ENCODE measurements at places on chromosomes 5 and 9. TPM values are rescaled to one million over a fixed set of nuclear protein-coding genes. Genes with fewer than 3 reads are reported as not detected.

DNA sequence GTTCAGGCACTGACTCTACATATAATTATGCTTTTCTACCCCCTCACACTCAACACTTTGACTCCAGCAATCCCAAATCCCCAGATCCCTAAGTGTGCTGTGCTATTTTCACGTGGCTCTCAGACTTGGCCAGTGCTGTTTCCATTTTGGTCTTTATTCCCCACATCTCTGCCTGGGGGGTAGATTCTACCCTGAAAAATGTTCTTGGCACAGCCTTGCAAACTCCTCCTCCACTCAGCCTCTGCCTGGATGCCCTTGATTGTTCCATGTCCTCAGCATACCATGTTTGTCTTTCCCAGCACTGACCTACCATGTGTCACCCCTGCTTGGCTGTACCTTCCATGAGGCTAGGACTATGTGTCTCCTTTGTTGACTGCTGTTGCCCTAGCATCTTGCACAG, 43.0 kb downstream of the FXN start:
- H3K27me3 ChIP-seq: no peaks in the 10 kb centered on the region
- H3K4me3 ChIP-seq: no peak overlapping the region
- no peaks in the 10 kb centered on the region for H3K36me3 ChIP-seq
- H3K4me1 ChIP-seq: no peaks in the 10 kb centered on the region
- no peak for DNase-seq

DNA sequence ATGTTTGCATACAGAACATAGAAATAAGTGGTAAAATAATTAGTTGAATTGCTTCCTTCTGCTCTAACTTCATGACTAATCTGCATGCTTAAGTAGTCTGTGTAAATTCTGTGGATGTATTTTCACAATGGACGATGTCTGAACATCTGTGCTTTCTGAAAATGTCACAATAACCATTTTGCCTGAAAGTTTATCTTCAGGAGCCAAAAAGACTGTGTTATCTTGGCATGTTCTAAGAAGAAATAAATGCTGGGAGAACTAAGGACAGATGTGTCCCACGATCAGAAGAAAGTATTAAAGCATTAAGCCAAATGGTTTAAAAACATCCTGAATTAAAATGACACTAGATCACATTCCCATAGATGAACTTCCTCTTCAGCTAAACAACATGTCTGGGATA, 397.6 kb downstream of the SPOCK1 start:
- no peaks in the 10 kb centered on the region for H3K27me3 ChIP-seq
- no peaks in the 10 kb centered on the region for H3K36me3 ChIP-seq
- no peaks in the 10 kb centered on the region for H3K4me1 ChIP-seq
- no peak for DNase-seq

DNA sequence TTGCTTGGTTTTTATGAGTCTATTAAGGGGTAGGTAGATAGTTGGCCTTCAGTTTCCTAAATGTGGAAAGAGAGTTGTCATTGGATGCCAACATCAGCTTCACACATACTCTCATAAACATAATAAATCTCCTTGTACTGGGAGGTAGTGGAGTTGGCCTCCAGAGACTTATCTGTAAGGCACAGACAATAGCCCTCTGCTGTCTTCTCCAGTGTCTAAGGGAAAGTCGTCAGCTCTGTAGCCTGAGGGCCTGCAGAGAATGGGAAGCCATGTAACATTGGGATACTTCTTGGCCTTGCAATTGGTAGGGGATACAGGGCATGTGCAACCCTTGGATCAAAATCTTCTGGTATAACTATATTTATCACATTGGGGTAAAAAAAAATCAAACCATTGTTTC, 331.9 kb upstream of the KLF9 start:
- no peaks in the 10 kb centered on the region for H3K36me3 ChIP-seq
- no peaks in the 10 kb centered on the region for H3K4me1 ChIP-seq
- H3K27ac ChIP-seq: no peak overlapping the region
- H3K27me3 ChIP-seq: no peaks in the 10 kb centered on the region
- H3K4me3 ChIP-seq: no peak overlapping the region

GRCh38 chr5:179464631-179465030, 85.7 kb upstream of the RUFY1 start:
- no peak overlapping the region for H3K4me3 ChIP-seq
- H3K27ac ChIP-seq: no peak overlapping the region
- H3K27me3 ChIP-seq: no peaks in the 10 kb centered on the region
- no peaks in the 10 kb centered on the region for H3K4me1 ChIP-seq
- no peak for DNase-seq
- no peaks in the 10 kb centered on the region for H3K36me3 ChIP-seq

DNA sequence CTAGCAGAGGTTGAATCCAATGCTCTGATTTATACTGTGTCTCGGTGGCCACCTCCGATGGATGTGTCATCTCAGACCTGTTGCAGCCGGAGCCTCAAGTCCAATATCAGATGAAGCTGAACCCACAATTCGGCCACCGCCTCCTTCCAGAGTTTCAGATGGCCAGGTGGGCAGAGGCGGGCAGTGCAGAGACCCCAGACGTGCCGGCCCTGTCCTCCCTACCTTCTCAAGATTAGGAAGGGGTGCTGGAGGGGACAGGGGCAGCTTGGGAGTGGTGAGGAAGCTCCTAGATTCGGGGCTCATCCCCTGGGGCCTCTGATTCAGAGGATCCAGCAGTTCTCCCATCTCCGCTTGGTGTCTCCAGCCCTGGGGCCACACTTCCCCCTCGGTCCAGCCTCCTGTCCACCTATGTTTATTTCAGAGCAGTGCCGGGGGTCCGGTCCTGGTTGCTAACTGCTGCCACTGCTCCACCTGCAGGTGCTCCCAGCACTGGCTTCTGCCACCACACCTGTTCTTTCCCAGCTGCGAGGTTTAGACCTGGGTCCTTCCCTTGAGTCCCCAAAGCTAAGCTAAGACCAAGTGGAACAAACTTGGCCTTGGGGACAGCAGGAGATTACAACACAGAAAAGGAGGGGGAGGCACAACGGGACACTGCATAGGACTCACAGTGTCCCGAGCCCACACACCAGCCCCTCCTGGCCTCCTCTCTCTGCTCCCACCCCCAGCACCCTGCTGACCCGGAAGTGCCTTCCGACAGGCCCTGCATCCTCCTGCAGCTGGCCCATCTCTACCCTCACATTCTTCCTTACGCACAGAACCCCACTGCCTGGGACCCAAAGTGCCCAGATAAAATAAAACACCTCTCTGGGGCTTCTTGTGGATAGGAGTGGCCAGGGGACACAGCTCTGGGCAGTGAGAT, 81.6 kb downstream of the NTNG2 start:
- H3K27ac ChIP-seq: no peak overlapping the region
- H3K4me1 ChIP-seq: peaks cover 15% of the 10 kb centered on the region
- no peak for DNase-seq
- no peaks in the 10 kb centered on the region for H3K36me3 ChIP-seq
- H3K4me3 ChIP-seq: no peak overlapping the region

DNA sequence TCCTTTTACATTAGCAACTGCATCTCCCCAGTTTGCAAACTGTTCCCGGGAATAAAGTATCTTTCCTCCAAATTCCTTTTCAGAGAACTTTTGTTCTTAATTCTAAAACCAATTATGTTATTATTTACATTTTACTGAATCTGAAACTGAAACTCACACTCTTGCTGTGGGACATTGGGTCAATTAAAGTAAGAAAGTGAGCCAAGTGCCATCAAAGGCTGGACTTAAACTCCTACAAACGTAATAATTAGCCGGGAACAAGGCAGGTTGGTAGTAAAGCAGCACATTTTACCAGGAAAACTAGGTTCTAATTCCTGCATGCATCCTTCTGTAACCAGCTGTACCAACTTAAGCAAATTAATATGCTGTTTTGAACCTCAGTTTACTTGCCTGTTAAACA, 328.2 kb upstream of the ZNF462 start:
- H3K4me1 ChIP-seq: no peaks in the 10 kb centered on the region
- H3K27me3 ChIP-seq: no peaks in the 10 kb centered on the region
- H3K27ac ChIP-seq: no peak overlapping the region
- H3K4me3 ChIP-seq: no peak overlapping the region
- no peak for DNase-seq

DNA sequence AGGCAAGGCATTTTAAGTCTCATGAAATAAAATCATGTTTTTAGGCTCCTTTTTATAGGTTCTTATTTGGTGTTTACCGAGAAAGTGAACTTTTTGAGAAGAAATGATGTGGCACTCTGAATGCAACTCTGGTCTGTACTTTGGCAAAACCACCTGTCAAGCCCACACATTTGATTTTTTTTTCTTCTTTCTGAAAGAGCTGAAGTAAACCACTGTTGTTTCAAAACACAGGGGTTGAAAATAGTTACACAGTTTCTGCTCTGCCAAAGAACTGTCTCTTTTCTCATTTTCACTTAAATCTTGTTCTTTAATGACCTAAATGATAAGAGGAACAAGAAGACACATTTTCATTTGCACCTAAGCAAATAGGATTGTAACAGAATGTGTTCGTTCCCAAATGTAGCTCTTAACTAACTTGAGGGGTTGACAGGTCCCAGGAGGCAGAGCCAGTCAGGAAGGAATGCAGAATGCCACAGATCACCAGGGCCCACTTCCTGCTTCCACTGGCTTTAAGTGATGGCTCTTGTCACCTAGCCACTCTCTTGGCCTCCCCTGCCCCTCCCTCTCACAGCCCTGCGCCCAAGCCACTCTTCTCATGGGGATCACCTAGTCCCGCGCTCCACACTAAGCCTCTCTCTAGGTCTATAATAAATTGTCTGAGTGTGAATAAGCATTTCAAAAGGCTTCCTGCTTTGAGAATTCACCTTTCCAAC, 47.3 kb downstream of the MED27 start:
- H3K4me1 ChIP-seq: no peaks in the 10 kb centered on the region
- no peak for DNase-seq
- no peaks in the 10 kb centered on the region for H3K27me3 ChIP-seq
- no peak overlapping the region for H3K4me3 ChIP-seq
- H3K27ac ChIP-seq: no peak overlapping the region

- no peak overlapping the region for H3K27ac ChIP-seq
- H3K27me3 ChIP-seq: no peaks in the 10 kb centered on the region
- no peaks in the 10 kb centered on the region for H3K36me3 ChIP-seq
- no peak for DNase-seq
- H3K4me3 ChIP-seq: no peak overlapping the region
These were observed 2112.2 kb upstream of the C9orf72 start for GRCh38 chr9:29685531-29685930.

GRCh38 chr5:148973455-148973854, 89.4 kb downstream of the SH3TC2 start:
- no peaks in the 10 kb centered on the region for H3K36me3 ChIP-seq
- no peak for DNase-seq
- H3K27me3 ChIP-seq: no peaks in the 10 kb centered on the region
- no peaks in the 10 kb centered on the region for H3K4me1 ChIP-seq

DNA sequence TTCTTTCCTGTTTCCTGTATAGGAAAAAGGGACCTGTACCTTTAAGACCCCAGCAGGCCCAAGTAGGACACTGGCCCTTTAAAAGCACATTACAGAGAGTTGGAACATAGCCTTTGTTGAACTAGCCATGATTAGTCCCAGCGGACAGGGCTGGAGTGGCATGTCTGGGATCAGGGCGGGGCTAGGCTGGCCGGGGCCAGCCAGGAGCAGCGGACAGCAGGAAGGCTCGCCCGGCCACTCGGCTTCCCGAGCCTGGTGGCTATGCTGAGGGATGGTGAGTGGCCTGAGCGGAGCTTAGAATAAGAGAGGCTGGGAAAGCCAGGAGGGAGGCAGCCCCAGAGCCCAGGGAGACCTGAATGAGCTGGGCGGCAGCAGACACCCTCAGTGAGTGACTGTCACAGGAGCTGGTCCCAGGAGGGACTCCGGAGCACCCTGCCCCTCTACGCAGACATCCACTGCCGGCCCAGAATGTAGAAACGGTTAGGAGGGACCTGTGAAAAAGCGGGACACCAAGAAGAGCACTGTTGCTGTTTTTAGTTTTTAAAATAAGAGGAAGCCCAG, 92.1 kb downstream of the DAB2IP start:
- H3K4me3 ChIP-seq: no peak overlapping the region
- H3K4me1 ChIP-seq: peaks cover 4% of the 10 kb centered on the region
- no peaks in the 10 kb centered on the region for H3K36me3 ChIP-seq
- DNase-seq: no peak
- no peak overlapping the region for H3K27ac ChIP-seq

- no peaks in the 10 kb centered on the region for H3K4me1 ChIP-seq
- no peak for DNase-seq
- no peak overlapping the region for H3K4me3 ChIP-seq
- no peak overlapping the region for H3K27ac ChIP-seq
- H3K27me3 ChIP-seq: no peaks in the 10 kb centered on the region
These were observed 605.4 kb downstream of the TLE1 start for GRCh38 chr9:81083854-81084512.

DNA sequence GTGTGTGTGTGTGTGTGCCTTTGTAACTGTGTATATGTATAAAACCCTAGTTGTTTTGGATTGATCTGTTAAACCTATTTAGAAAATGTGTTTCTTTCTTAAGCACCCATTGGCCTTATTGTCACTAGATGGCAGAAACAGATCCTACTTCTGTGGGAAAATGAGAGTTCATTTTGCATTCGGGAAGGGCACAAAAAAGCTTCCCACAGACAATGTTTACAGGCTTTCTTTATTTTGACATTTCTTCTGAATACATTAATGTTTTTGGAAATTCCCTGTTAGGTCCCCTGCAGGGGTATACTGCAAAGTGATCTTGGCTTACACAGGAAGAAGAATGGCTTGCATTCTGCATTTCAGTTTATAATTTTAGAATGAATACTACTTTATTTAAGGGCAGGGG, 481.8 kb upstream of the ARRDC3 start:
- no peak overlapping the region for H3K27ac ChIP-seq
- H3K36me3 ChIP-seq: no peaks in the 10 kb centered on the region
- no peak overlapping the region for H3K4me3 ChIP-seq

DNA sequence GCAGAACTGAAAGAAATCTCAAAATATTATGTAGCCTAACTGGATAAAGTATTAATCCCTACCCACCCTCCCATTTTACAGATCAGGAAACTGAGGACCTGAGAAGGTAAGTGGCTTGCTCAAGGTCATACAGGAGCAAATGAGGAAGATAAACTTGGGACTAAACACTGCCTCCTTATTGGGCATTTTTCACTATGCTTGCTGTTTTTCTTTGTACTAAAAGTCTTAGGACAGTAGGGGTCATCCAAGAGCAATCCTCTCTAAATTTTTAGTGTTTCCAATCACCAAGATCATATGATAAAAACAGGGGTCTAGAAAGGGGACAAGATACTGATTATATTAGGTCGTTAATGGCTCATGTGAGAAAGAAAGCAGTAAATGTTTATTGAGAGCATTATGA, 80.8 kb downstream of the RORB start:
- H3K27me3 ChIP-seq: no peaks in the 10 kb centered on the region
- no peak for DNase-seq
- H3K4me3 ChIP-seq: no peak overlapping the region

GRCh38 chr5:138898299-138898698, 23.2 kb upstream of the LRRTM2 start:
- peaks cover 4% of the 10 kb centered on the region for H3K4me1 ChIP-seq
- H3K27ac ChIP-seq: no peak overlapping the region
- no peaks in the 10 kb centered on the region for H3K27me3 ChIP-seq
- DNase-seq: no peak
- H3K36me3 ChIP-seq: no peaks in the 10 kb centered on the region
- H3K4me3 ChIP-seq: no peak overlapping the region

ARAP3 gene
- total RNA-seq: 16.4 TPM

RIOK2 gene
- 40.8 TPM for total RNA-seq

BTNL8 gene
- not detected for total RNA-seq

PCDH12 gene
- not detected for total RNA-seq

Measured in CD4-positive, alpha-beta memory T cell (primary cell).